ENCODE measurements at places on chromosomes 1 and 21.

DNA sequence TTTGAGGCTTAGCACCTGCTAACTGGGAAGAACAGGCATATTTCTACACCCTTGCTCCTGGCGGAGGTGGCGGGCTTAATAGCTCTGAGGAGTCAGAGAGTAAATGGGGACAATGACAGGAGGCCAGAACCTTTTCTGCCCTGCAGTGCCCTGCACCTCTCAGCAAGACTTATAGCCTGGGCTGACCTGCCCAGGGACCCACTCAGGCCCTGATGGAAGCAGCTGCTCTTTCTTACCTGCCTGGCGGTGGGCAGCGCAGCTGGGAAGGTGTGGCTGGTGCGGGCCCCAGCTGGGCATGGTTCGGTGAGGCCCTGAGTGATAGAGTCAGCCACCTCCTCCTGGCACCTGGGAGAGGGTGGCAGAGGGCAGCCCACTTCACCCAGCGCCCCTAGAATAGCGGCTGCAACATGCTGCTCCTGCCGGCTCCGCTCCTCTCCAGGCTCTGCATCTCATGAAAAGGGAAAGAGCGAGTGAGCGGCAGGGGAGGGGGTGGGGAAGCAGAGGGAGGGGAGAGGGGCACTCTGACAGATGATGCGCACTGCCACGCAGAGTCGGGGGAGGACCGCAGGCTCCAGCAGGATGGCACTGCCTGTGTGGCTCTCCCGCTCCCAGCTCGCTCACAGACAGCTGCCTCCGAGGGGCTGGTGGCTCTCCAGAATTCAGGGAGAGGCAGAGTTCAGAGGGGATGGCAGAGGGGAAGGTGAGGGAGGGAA lies at the start of gene RGS8:
Gene RGS8, minus strand, starts transcription at position 472 of the 713 bp plus-strand sequence. CDS start 14,938 bp downstream, outside the sequence.
- peaks cover 11% of the 10 kb centered on the region for H3K27me3 ChIP-seq
- H3K36me3 ChIP-seq: no peaks in the 10 kb centered on the region
- H3K27ac ChIP-seq: no peak within 1 kb of the TSS
- peaks cover 3% of the 10 kb centered on the region for H3K4me1 ChIP-seq

GRCh38 chr1:111476214-111476613 lies 2.4 kb downstream of the C1orf162 start:
- no peak for DNase-seq
- H3K27me3 ChIP-seq: no peaks in the 10 kb centered on the region
- peak overlapping the region; percentile 57 for H3K4me3 ChIP-seq
- H3K4me1 ChIP-seq: peaks cover 65% of the 10 kb centered on the region

DNA sequence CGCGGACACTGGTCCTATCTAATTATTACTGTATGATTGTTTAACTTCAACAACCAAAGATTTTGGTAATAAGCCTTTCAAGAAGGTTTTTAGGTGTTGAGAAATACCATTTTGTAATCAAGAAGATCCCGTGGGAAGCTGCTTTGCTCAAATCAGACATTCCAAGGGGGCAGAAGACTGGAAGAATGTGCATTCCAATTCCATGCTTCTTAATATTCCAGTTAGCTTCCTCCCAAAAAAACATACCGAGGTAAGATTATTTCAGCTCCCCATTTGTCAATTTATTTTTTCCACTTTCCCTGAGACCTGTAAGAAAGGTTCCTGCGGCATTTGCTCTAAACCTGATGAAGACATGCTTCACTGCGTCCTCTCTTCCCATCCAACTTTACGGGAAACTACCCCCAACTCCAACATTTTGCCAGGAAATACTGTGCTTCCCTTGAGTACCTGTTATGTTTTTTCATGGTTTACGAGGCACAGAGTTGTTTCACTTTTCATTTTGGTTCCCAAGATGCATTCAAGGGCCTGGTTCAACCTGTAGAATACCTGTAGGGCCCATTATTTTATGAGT lies 4.1 kb downstream of the CNN3 start:
- H3K4me1 ChIP-seq: peaks cover 20% of the 10 kb centered on the region
- H3K4me3 ChIP-seq: no peak overlapping the region
- no peaks in the 10 kb centered on the region for H3K36me3 ChIP-seq

DNA sequence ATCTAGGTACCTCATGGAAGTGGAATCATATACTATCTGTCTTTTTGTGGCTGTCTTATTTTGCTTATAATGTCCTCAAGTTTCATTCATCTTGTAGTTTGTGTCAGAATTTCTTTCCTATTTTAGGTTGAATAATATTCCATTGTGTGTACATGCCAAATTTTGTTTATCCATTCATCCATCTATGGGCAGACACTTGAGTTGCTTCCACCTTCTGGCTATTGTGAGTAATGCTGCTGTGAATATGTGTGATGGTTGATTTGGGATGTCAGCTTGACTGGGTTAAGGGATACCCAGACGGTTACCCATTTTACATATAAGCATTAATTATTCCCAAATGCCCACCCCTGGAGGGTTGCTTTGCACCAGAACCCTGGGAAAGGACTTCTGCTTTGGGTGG lies 477.5 kb downstream of the PTPRU start:
- no peak for DNase-seq
- no peak overlapping the region for H3K27ac ChIP-seq
- no peaks in the 10 kb centered on the region for H3K36me3 ChIP-seq
- no peak overlapping the region for H3K4me3 ChIP-seq

GRCh38 chr1:204081164-204081790 lies 8.4 kb downstream of the SOX13 start:
- no peaks in the 10 kb centered on the region for H3K36me3 ChIP-seq
- H3K4me3 ChIP-seq: no peak overlapping the region
- H3K27me3 ChIP-seq: no peaks in the 10 kb centered on the region
- H3K27ac ChIP-seq: no peak overlapping the region
- no peak for DNase-seq
- H3K4me1 ChIP-seq: peaks cover 3% of the 10 kb centered on the region

DNA sequence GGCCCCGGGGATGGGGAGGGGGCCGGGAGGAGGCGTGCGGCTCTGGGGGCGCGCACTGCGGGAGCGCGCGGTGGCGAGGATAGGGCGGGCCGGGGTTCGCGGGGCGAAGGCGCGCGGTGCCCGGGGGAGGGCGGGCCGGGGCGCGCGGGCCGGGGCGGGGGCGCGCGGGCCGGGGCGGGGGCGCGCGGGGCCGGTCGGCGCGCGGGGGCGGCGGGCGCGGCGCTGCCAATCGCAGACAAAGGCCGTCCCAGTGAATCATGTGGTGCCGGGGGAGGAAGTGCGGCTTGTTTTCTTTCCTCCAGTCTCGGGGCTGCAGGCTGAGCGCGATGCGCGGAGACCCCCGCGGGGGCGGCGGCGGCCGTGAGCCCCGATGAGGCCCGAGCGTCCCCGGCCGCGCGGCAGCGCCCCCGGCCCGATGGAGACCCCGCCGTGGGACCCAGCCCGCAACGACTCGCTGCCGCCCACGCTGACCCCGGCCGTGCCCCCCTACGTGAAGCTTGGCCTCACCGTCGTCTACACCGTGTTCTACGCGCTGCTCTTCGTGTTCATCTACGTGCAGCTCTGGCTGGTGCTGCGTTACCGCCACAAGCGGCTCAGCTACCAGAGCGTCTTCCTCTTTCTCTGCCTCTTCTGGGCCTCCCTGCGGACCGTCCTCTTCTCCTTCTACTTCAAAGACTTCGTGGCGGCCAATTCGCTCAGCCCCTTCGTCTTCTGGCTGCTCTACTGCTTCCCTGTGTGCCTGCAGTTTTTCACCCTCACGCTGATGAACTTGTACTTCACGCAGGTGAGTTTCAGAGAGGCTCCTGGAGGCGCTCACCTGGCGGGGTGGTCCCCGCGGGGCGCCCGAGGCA lies at the start of gene GPR137B:
Gene GPR137B, plus strand, starts transcription at position 287 of the 851 bp plus-strand sequence. Its CDS starts 84 bp downstream, at position 371.
- no peak within 1 kb of the TSS for H3K27ac ChIP-seq
- H3K27me3 ChIP-seq: peaks cover 14% of the 10 kb centered on the region
- H3K36me3 ChIP-seq: no peaks in the 10 kb centered on the region
- peaks cover 26% of the 10 kb centered on the region for H3K4me1 ChIP-seq
- DNase-seq: peak; percentile 26

GRCh38 chr1:178713259-178713658 lies 11.8 kb upstream of the RALGPS2 start:
- H3K27ac ChIP-seq: no peak overlapping the region
- no peaks in the 10 kb centered on the region for H3K4me1 ChIP-seq
- H3K36me3 ChIP-seq: no peaks in the 10 kb centered on the region
- H3K4me3 ChIP-seq: no peak overlapping the region
- DNase-seq: no peak

- H3K4me3 ChIP-seq: no peak overlapping the region
- no peak overlapping the region for H3K27ac ChIP-seq
- H3K36me3 ChIP-seq: no peaks in the 10 kb centered on the region
- no peaks in the 10 kb centered on the region for H3K4me1 ChIP-seq
- no peak for DNase-seq
These were observed 71.2 kb downstream of the CHRM3 start for GRCh38 chr1:239457491-239458143.

DNA sequence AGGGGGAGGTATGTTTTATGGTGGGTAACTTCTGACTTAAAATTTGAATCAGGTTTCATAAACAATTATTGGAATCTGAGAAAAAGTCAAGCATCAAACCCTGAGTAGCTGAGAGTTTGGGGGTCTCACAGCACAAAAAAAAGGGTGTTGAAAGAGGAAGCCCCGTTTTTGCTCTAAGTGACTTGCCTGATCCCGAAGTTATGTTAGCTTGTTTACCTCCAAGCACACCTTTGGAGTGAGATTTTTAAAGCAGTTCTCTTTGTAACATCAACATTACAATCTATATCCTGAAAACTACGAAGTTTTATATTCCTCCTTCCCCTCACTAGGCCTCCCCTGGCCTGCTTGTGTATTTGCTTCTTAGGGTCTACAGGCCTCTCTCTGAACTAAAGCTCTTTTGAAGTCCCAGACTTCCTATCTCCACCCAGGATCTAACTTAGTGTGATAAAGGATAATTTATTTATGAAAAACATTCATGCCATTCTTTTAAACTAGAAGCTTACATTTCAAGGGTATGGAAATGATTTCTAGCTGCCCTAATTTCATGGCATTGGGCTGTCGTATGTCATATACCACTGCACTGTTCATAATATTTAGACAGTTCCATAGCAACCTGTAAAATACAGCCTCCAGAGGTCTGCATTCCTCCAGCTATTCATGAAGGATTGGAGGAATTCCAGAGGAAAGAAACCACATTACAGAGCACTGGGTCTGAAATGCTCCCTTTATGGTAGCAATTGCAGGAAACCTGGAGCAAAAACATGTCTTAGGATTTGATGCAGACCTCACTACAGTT lies 36.1 kb upstream of the RGS1 start:
- H3K4me3 ChIP-seq: no peak overlapping the region
- no peaks in the 10 kb centered on the region for H3K36me3 ChIP-seq
- H3K27me3 ChIP-seq: no peaks in the 10 kb centered on the region
- DNase-seq: no peak
- no peak overlapping the region for H3K27ac ChIP-seq
- H3K4me1 ChIP-seq: peaks cover 11% of the 10 kb centered on the region

DNA sequence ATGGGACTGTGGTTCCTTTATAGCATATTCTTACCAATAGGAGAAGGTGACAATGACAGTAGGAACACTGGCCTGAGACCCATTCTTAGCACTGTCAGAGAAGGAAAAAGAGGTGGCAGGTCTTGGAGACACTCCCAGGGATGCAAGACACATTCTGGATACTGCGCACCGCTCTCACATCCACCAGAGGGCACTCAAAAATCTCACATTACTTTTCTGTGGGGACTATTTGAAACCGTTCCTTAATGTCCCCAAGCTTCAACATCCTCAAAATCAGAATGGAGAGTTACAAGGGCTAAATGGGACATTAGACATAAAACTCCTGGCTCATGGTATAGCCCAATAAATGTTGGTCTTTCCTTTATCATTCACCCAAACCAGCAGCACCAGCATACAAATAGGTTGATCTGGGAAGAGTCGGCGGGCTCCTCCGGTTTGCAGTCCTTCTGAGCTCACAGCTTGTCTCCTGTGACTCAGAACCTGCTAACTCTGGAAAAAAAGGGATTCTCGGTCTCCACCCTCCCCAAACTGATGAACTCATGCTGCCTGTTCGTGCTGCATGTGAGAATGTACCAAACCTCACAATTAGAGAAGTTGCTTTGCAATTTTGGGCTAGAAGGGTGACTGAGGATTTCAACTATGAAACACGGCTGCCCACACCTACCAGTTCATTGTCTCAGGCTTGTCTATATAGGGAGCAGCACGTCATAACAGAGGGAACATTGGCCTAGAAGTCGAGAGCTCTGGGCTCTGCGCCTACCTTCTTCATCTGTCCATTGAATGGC lies 40.2 kb downstream of the IL12RB2 start:
- H3K4me3 ChIP-seq: no peak overlapping the region
- H3K27me3 ChIP-seq: no peaks in the 10 kb centered on the region
- H3K4me1 ChIP-seq: peaks cover 4% of the 10 kb centered on the region
- H3K27ac ChIP-seq: no peak overlapping the region
- no peak for DNase-seq

- H3K4me3 ChIP-seq: no peak overlapping the region
- no peak overlapping the region for H3K27ac ChIP-seq
- H3K36me3 ChIP-seq: no peaks in the 10 kb centered on the region
These were observed 30.6 kb downstream of the HFM1 start for GRCh38 chr1:91374086-91374485.

GRCh38 chr1:228151180-228151925 lies 1.6 kb downstream of the GJC2 start:
- peaks cover 8% of the 10 kb centered on the region for H3K4me1 ChIP-seq
- no peak for DNase-seq
- H3K4me3 ChIP-seq: no peak overlapping the region
- H3K27ac ChIP-seq: no peak overlapping the region

- H3K4me3 ChIP-seq: no peak overlapping the region
- no peaks in the 10 kb centered on the region for H3K27me3 ChIP-seq
- H3K36me3 ChIP-seq: peaks cover 14% of the 10 kb centered on the region
- no peak overlapping the region for H3K27ac ChIP-seq
- no peak for DNase-seq
These were observed 87.0 kb downstream of the ACBD6 start for GRCh38 chr1:180415236-180415848.

DNA sequence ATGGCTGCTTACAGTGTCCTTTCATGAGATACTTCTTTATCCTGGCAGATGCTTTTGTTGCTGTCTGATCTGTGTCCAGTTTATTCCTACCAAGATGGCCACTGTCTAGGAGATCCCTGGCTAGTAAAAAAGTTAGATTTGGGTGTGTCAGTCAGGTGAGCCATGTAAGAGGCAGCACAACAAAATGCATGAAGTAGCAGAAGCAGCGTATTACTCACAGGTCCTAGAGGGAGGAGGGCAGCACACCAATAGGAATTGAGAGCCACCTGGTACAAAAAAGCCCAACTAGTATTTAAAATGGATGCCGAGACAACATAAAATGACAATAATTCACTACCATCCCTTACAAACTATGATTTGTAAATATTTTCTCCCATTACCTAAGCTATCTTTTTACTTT lies 22.8 kb upstream of the ZNF697 start:
- H3K27me3 ChIP-seq: peaks cover 10% of the 10 kb centered on the region
- no peak for DNase-seq
- peaks cover 5% of the 10 kb centered on the region for H3K4me1 ChIP-seq
- H3K36me3 ChIP-seq: no peaks in the 10 kb centered on the region

All from CD4-positive, alpha-beta T cell (primary cell).